ENCODE measurements at places on chromosomes 6 and 20.

GRCh38 chr6:148074291-148074690 is 268.3 kb upstream of the SASH1 start:
- DNase-seq, result no peak

DNA sequence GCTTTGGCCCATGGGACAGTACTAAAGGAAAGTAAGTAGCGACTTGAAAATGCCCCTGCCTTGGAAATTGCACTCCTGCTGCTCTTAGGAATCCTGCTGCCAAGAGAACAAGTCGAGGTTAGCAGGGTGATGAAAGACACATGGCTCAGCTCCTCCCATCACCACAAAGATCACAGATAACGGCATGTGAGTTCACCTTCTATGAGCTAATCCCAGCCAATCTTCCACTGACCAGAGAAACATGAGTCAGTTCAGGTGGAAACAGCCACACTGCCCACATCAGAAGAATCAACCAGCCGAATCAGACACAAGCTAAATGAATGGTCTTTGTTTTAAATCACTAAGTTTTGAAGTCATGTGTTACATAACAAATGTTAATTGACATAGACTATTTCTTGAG is 106.3 kb downstream of the PRKN start:
- DNase-seq, result no peak

- DNase-seq, result peak; percentile 49
Observed at GRCh38 chr6:21953831-21954801, 342.7 kb downstream of the PRL start.

DNA sequence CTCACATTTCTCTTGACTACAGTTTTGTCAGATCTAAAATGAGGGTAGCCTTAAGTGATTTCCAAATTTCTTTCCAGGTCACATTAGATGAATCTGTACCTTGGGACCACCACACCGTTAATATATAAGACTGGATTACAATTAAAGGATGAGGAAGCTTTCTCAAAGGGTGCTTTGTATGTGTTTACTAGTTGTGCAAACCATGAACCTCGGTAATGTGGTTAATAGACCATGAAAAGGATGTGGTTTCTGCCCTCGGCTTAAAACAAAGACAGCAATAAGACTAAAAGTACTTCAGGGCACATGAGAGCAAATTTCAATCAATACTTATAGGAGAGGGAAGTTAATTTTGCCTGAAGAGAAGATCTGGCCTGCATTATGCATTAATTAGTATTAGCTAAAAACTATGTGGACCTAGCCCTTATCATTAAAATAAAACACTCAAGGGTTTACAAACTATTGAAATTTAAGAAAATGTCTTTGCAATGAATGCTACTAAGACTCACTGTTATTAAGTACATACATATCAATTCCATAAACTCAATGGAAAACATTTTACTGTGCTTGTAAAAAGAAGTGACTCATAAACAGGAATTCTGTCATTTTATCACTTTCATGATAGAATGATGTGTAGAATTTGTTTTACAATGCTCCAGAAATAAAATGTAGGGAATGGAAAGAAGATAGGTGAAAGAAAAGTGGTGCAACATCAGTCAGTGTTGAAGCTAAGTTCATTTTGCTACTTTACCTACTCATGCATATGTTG is 936 bp upstream of the TMX4 start:
- DNase-seq, result peak; percentile 15

DNA sequence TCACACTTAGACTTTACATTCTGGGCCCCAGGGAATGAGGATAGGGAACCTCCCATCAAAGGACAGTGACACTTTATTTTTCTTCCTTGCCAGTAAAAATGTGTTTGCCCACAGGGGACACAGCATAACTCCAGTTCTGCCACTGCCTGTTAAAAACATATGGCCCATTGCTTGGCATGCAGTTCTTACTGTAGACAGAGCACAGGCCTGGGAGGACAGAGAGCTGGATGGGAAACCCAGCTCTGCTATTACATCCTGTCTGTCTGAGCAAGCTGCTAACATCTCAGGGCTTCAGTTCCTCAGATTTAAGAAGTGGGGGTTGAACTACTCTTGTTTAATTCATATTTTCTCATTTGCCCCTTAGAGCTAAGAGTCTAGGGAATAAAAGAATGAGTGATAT is 120.2 kb downstream of the AKAP7 start:
- DNase-seq, result no peak

GRCh38 chr6:41085182-41085581 is 12.4 kb downstream of the NFYA start:
- no peak for DNase-seq

GRCh38 chr6:107369493-107369892 is 89.9 kb downstream of the PDSS2 start:
- no peak for DNase-seq

DNA sequence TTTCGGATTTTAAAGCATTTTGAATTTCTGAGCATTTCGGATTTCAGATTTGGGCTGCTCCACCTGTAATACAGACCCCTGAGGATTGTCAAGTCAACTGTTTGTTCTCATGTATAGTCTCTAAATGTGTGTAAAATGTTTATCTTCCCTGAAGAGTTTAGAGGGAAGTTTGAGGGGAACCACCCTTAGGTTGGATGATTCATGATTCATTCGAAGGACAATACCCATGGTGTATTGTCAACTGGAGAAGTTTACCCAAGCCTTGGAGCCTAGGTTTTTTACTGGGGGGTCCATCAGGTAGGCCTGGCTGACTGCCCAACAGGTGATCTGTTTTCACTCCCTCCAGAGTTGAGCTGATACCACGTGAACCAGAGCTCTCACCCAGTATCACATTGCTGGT is 18.9 kb downstream of the GSTA4 start:
- DNase-seq, result no peak

- DNase-seq, result no peak
Observed at GRCh38 chr6:98924647-98925046, 23.1 kb downstream of the FBXL4 start.

DNA sequence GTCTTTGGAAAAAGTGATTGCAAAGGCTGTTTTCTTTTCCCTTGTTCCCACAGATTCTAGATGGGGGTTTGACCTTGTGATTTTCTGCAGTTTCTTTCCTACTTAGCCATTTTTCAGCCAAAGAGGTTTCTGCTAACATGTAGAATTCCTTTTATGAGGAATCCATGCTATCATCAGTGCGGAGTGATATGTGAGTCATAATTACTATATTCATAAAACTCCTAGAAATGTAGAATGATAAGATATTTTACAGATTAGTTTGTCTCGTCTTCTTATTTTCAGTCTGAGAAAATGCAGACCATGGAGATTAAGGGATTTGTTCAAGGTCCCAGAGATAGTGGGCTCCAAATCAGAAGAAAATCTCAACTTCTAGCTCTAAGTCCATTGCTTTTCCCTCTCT is 98.6 kb downstream of the KCNQ5 start:
- DNase-seq, result no peak

DNA sequence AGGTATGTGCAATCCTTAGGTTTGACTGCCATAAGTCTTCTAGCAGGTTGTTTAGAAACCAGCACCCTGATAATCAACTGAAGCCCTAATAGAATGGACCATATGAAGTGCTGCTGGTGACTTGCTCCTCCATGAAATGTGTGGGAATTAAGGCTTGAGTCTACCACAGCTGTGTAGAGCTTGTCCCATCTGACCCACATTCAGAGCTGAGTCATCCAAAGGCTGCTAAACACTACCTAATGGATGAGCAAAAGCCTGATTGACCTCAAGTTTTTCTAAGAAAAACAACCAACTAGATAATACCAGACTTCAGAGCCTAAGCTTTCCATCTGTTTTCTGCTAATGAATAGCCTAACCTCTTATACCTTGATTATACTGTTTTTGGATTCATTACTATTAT is 120.3 kb upstream of the MOCS1 start:
- DNase-seq, result peak; percentile 2

GRCh38 chr6:106739387-106739786 is 110.0 kb downstream of the QRSL1 start:
- peak; percentile 40 for DNase-seq

DNA sequence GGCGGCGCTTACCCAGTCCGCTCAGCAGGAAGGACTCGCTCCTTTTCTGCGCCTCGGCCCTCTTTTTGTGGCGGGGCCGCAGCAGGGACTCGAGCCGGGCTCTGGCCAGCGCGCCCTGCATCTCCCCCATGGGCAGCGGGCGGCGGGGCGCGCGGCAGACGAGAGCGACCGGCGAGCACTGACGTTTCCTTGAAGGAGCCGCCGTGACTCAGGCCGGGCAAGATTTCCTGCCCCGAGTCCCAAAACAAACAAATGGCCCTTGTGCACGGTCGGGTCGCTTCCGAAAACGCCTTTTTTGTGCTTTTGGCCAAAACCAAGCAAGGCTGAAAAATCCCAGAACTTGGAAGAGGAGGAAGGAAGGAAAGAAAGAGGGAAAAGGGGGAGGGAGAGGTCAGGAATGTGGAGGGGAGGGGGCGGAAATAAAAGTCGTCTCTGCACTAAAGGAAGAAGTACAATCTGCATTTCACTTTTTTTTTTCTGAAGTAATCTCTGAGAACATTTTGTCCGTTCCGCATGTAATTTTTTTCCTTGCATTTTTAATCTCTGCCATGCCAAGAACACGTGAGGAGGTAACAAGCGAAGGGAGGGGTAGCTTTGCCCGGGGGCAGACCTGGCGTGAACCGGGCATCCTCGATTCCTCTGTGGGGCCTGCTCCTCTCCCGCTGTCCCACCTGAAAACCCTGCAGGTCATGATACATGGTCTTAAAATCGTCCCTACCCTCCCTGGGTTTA is 123.3 kb upstream of the SLC2A12 start:
- peak; percentile 65 for DNase-seq
